ENCODE measurements at places on chromosomes 2 and 18.

- DNase-seq: no peak
These were observed 52.4 kb downstream of the TNS1 start for GRCh38 chr2:217950401-217950871.

GRCh38 chr18:37375181-37375580 is 190.4 kb downstream of the CELF4 start:
- DNase-seq: no peak

GRCh38 chr2:24515831-24516230 is 24.8 kb downstream of the NCOA1 start:
- no peak for DNase-seq

DNA sequence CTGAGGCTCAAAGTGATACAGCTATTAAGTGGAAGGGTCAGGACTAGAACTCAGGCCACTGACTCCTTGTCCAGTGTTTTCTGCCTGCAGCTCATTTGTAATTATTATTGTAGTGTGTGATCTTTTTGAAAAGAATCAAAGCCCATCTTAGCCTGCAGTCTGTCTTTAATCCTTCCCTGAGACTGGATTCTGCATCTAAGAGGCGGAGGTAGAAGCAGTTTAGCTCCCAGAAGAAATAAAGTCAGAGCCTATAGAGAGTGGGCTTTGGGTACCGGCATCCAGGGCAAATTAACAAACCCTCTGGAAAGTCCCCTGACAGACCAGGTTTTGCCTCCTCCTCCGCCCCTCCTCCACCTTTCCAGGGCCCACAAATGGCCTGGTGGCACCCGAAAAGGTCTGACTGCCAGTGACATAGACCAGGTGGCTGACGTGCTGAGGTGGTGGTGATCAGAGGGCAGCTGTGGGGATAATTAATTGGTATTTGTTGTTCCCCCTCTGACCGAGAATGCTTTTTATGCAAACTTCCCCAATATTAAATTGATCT is 2.2 kb upstream of the RAX start:
- no peak for DNase-seq

- no peak for DNase-seq
These were observed 334.9 kb downstream of the CYP26B1 start for GRCh38 chr2:71812736-71813135.

DNA sequence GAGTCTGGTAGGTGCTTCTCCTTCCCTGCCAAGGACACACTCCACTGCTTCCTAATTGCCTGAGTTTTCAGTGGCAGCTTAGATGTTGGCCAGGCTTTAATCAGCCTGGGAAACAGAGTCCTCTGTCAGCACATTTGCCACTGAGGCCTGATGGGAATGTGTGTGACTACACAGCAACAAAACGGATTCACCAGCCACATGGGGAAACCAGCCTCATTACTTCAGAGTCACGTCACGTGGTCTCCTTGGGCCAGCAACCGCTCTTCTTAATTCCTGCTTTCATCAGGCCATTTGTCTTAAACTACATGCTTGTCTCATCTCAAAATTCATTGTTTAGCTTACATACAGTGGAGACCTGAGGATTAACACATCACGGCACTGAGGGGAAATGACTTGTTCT is 93.9 kb upstream of the LTBP1 start:
- no peak for DNase-seq

DNA sequence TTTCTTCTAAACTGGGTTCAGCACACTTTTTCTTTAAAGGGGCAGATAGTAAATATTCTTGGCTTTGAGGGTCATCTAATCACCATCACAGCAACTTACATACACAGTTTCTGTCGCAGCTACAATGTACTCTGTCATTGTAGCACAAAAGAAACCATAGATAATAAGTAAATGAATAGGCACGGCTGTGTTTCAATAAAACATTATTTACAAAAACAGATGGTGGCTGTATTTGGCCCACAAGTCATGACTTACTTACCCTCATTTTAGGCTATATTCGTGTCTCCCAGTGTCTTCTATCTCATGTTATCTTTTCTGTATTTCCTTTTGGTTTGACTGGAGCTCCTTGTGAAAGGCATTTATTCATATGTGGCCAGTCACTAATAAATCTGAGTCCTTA is 168.3 kb downstream of the MAP2 start:
- no peak for DNase-seq

GRCh38 chr2:45007961-45008295 is 1.3 kb downstream of the SIX2 start:
- no peak for DNase-seq

GRCh38 chr2:216837740-216838139 is 22.1 kb downstream of the TNP1 start:
- DNase-seq: no peak

- no peak for DNase-seq
These were observed 28.6 kb downstream of the EPG5 start for GRCh38 chr18:45938488-45938935.

GRCh38 chr2:71815701-71816474 is 331.8 kb downstream of the CYP26B1 start:
- DNase-seq: no peak

GRCh38 chr18:80105369-80106167 is 3.5 kb upstream of the ADNP2 start:
- no peak for DNase-seq

DNA sequence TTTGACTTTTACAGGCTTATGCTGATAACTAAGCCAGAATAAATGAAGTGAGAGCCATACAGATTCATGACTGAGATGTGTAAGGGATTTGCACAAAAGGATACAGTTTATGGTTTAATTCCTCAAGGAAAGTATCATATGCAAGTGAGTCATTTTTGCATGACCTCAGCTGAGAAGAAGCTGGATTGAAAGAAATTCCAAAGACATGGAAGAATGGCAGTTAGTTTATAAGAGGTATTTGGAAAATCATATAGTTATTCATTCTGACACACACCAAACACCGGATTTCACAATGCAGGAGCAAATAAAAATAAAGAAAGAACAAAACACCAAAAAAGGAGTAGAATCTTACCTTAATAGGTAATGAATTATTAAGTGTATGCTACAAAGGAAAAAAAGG is 83.2 kb upstream of the RND3 start:
- no peak for DNase-seq

- DNase-seq: no peak
These were observed 268.8 kb downstream of the TWIST2 start for GRCh38 chr2:239116456-239117246.
